Upper lobe of left lung (tissue), 6 donors: ENCODE measurements at places on chromosomes 5 and 9. TPM values are rescaled to one million over a fixed set of nuclear protein-coding genes. Genes with fewer than 3 reads are reported as not detected.

- peaks cover 3% of the 10 kb centered on the region for H3K36me3 ChIP-seq
- no peaks in the 10 kb centered on the region for H3K27me3 ChIP-seq
- peaks cover 24% of the 10 kb centered on the region for H3K4me1 ChIP-seq
- H3K4me3 ChIP-seq: no peak overlapping the region
- DNase-seq: no peak
Measured at GRCh38 chr5:79992891-79993657, 2.0 kb upstream of the MTX3 start.

GRCh38 chr5:134246771-134247427 is 21.0 kb upstream of the PPP2CA start:
- DNase-seq: no peak
- peaks cover 3% of the 10 kb centered on the region for H3K4me1 ChIP-seq
- H3K4me3 ChIP-seq: no peak overlapping the region
- no peak overlapping the region for H3K27ac ChIP-seq
- no peaks in the 10 kb centered on the region for H3K36me3 ChIP-seq

Gene SPINK4
- total RNA-seq: not detected

DNA sequence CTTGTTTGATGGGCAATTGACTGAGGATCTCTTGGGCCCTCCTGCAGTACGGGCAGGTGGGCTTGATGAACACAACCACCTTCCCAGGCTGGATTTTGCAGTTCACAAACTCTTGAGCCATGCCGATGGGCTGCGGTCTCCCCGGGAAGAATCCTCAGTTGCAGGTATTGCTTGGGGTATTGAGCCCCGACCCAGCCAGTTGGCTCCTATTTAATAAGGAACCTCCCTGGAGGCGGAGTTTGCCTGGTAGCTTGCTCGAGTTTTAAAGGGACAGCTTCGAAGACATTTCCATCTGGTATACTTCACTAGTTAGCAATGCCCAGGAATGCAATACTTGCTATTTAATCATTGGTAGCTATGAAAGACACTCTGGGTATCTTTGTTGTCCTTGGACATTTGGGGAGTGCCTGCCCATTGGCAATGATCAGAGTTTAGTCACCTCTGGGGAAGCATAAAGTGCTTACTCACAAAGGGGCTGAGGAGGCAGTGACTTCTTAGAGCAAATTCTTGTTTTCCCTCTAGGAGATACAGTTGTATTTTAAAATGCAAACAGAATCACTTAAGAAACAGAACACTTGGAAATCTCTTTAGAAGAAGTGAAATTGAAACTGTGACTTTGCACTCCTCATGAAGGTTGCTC is at the start of gene GLRX:
GLRX (minus strand) TSS at position 185 of the 640 bp plus-strand sequence; CDS start at position 121, 64 bp downstream.
- H3K4me1 ChIP-seq: peaks cover 65% of the 10 kb centered on the region
- no peaks in the 10 kb centered on the region for H3K27me3 ChIP-seq
- peaks cover under 1% of the 10 kb centered on the region for H3K36me3 ChIP-seq
- peak within 1 kb of the TSS; percentile 94 for H3K27ac ChIP-seq
- H3K4me3 ChIP-seq: peak within 1 kb of the TSS; percentile 74

GRCh38 chr5:115579216-115579615 is 23.1 kb downstream of the TICAM2 start:
- DNase-seq: no peak
- no peak overlapping the region for H3K4me3 ChIP-seq
- no peaks in the 10 kb centered on the region for H3K36me3 ChIP-seq
- no peaks in the 10 kb centered on the region for H3K4me1 ChIP-seq
- no peaks in the 10 kb centered on the region for H3K27me3 ChIP-seq

Gene CDO1
- total RNA-seq: 14.4 TPM

GRCh38 chr5:38433160-38433861 is 123.1 kb downstream of the LIFR start:
- H3K27me3 ChIP-seq: no peaks in the 10 kb centered on the region
- H3K27ac ChIP-seq: no peak overlapping the region
- peaks cover 5% of the 10 kb centered on the region for H3K4me1 ChIP-seq
- no peak for DNase-seq
- no peaks in the 10 kb centered on the region for H3K36me3 ChIP-seq

- H3K4me1 ChIP-seq: peaks cover 31% of the 10 kb centered on the region
- H3K27me3 ChIP-seq: no peaks in the 10 kb centered on the region
Measured at GRCh38 chr9:83432104-83432627, 106.0 kb downstream of the FRMD3 start.

DNA sequence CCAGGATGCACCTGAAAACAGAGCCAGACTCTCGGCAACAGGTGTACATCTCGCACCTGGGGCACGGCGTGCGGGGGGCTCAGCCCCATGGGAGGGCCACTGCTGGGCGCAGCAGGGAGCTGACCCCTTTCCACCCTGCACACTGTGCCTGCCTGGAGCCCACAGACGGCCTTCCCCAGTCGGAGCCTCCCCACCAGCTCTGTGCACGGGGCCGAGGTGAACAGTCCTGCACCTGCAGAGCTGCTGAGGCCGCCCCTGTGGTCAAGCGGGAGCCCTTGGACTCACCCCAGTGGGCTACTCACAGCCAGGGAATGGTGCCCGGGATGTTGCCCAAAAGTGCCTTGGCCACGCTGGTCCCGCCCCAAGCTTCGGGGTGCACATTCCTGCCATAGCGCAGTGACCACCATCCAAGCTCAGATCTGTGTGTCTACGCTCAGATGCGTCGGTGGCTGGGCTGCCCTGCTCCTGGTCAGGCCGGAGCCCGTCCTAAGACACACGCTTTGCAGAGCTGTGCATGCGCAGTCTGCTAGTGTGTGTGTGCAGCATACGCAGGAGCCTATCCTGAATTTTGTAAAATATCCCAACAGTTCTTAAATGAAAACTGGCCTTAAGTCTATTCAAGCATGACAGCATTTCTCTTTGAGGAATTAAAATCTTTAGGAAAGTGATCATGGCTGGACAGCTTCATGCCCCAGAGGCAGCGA is 8.4 kb upstream of the EXOC3 start:
- H3K4me3 ChIP-seq: no peak overlapping the region
- H3K27ac ChIP-seq: no peak overlapping the region
- no peaks in the 10 kb centered on the region for H3K27me3 ChIP-seq

GRCh38 chr9:107389617-107390071 is 99.9 kb downstream of the KLF4 start:
- no peak overlapping the region for H3K4me3 ChIP-seq
- peak overlapping the region; percentile 67 for H3K27ac ChIP-seq
- no peaks in the 10 kb centered on the region for H3K36me3 ChIP-seq

Gene CLIC3
- 90.6 TPM for total RNA-seq

- H3K27ac ChIP-seq: no peak overlapping the region
- H3K36me3 ChIP-seq: no peaks in the 10 kb centered on the region
- H3K27me3 ChIP-seq: no peaks in the 10 kb centered on the region
- DNase-seq: no peak
- no peak overlapping the region for H3K4me3 ChIP-seq
- peaks cover 44% of the 10 kb centered on the region for H3K4me1 ChIP-seq
Measured at GRCh38 chr9:136059321-136059791, 35.7 kb downstream of the NACC2 start.

DNA sequence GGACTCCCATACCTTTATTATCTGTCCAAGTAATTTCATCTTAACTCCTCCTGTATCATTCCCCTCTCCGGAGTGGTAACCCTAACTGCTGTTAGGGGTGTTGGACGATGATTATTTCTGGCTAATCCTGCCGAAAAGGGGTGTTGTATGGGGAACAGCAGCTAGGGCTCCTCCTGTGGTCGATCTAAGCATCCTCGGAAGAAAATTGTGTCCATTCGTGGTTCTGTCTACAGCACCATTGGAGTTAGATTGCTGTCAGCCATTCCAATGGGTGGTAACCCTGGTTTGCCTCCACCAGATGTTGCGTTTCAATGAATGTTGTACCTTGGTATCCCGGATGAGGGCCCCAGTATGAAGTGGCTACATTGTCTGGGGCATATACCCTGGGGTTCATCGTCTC is 35.6 kb upstream of the LMNB1 start:
- H3K27ac ChIP-seq: no peak overlapping the region
- H3K27me3 ChIP-seq: no peaks in the 10 kb centered on the region
- no peak for DNase-seq
- no peaks in the 10 kb centered on the region for H3K36me3 ChIP-seq

- no peak overlapping the region for H3K4me3 ChIP-seq
- DNase-seq: no peak
- no peaks in the 10 kb centered on the region for H3K27me3 ChIP-seq
- H3K4me1 ChIP-seq: no peaks in the 10 kb centered on the region
- H3K27ac ChIP-seq: no peak overlapping the region
- H3K36me3 ChIP-seq: no peaks in the 10 kb centered on the region
Measured at GRCh38 chr9:26974927-26975326, 18.7 kb downstream of the IFT74 start.
